ENCODE measurements at places on chromosomes 7 and 10.
A peak's percentile ranks its signal among the peaks of the same experiment; 100 is the strongest.

DNA sequence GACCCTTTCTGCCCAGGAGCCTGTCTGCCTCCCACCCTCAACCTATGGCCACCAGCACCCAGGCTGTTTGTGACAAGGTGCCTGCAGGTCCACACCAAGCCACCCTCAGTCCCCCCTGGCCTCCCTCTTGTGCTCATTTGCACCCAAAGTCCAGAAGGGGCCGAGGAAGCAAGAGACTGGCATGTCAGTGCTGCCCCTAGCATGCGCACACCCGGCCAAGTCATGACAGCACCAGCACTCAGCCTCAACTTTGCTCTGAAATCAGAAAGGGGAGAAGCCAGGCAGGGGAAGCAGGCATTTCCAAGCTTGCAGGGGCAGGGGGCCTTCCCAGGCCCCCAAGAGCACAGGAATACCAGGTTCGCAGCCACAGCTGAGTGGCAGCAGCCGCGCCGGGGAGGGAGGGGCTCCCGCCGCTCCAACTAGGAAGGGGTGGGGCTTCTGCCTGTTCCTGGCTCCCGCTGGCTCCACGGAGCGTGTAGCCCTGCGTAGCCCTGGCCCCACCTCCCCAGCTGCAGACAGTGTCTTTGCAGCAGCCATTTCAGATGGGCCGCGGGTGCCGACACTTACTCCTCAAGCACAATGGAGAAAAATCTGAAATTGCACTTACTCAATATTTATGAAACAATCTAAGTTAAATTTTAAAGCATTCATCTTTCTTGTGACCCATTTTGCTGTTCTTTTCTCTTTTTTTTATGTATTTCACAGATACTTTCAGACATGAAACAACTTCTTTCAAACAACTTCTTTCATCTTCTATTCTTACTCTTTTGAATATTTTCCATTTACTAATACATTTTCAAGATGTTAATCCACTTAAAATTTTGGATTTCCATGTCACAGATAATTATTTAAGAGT is 54.9 kb upstream of the ABCB5 start:
- peak; percentile 27 for DNase-seq

GRCh38 chr7:105985229-105985628 is 22.2 kb downstream of the CDHR3 start:
- no peak for DNase-seq

DNA sequence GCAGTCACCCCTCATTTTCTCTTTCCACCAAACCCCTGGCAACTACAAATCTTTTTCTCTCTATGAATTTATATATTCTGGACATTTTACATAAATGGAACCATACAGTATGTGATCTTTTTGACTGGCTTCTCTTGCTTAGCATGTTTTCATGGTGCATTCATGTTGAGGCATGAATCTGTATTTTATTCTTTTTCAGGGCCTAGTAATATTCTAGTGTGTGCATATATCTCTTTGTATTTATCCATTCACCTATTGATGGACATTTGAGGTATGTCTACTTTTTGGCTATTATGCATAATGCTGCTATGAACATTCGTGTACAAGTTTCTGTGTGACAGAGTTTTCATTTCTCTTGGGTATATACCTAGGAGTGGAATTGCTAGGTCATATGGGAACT is 78.2 kb downstream of the HACD1 start:
- no peak for DNase-seq

GRCh38 chr10:99630433-99630832 is 10.2 kb upstream of the SLC25A28 start:
- no peak for DNase-seq

- peak; percentile 42 for DNase-seq
These were observed 740 bp downstream of the ANXA7 start for GRCh38 chr10:73413108-73413527.

Data from H7 (cell line).